T-helper 22 cell (primary cell): ENCODE measurements at places on chromosomes 11 and 22.
A peak's percentile ranks its signal among the peaks of the same experiment; 100 is the strongest.

GRCh38 chr22:50269970-50270665 is at the start of gene MAPK11:
Gene MAPK11, minus strand, starts transcription at chr22:50270380. Its CDS starts 88 bp downstream, at chr22:50270292.
- DNase-seq: peak; percentile 68

- DNase-seq: no peak
Observed at GRCh38 chr11:73048446-73048845, 93.7 kb downstream of the FCHSD2 start.

GRCh38 chr11:1223346-1224110 is 662 bp downstream of the MUC5B start:
- DNase-seq: no peak

DNA sequence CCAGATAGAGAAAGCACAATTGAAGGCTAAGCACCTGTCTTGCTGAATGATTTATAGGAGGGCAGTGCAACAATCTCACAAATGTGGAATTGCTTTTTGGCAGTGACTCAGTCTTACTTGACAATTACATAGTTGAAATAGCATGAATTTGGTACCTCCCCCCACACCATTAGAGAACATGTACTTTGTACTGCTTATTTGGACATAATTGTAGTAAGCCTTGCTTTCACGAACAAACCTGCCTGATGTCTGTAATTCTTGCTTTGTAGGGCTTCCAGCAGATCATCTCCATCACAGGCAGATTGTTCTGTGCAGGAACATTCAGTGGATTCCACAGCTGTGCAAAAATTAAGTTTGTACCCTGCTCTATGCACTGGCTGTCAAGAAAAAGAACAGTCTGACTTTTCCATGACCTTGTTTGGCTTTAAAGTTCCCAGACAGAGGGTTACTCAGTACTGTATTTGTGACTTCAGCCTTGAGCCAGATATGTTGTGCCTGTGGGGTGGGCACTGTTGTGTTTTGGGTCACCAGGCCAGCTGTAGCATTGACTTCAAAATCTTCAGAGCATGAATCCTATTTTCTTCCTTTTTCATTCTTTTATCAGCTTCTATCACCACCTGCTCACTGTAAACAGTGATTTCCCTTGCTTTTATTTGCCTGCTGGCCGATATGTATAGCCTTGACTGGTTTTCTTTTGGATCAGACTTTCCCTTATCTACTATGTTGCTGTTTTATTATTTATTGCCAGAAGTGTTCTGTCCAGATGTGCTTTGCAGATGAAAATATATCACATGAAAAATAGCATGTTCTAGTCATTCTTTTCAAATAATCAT is 941.0 kb upstream of the CHORDC1 start:
- no peak for DNase-seq

DNA sequence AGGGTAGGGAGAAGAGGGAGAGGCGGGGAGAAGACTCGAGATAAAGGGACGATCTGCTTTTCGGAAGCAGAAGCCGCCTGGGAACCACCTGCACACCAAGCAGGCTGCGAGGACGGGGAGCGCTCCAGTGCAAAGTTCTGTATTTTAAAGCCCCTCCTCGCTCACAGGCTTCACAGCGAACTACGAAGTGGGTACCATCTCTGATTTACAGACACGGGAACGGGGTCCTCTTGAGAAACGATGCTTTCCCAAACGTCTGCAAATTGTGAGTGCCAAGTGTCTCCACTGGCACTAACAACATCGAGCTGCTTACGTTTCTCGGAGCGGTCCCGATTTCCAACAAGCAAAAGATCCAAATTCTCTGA is 700 bp upstream of the STX3 start:
- DNase-seq: no peak

- DNase-seq: peak; percentile 20
Observed at GRCh38 chr22:29071261-29072045, 1.4 kb upstream of the KREMEN1 start.

DNA sequence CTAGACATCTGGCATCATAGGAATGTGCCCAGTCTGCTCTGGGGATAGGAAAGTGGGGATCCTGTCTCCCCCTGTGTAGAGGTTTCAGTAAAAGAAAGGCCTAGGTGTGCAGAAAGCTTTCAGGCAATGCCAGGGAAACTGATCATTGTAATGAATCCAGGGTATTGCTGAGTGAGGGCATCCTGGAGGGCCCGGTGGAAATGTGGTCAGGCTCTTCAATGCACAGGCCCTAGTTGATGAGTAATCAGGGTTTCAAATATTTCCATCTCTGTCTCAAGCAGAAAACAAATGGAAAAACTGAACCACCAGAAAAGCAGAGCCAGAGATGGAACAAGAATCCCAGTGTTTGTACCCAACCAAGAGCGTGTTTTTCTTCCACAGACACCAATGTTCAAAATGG is 2.0 kb downstream of the CD3E start:
- DNase-seq: peak; percentile 12

DNA sequence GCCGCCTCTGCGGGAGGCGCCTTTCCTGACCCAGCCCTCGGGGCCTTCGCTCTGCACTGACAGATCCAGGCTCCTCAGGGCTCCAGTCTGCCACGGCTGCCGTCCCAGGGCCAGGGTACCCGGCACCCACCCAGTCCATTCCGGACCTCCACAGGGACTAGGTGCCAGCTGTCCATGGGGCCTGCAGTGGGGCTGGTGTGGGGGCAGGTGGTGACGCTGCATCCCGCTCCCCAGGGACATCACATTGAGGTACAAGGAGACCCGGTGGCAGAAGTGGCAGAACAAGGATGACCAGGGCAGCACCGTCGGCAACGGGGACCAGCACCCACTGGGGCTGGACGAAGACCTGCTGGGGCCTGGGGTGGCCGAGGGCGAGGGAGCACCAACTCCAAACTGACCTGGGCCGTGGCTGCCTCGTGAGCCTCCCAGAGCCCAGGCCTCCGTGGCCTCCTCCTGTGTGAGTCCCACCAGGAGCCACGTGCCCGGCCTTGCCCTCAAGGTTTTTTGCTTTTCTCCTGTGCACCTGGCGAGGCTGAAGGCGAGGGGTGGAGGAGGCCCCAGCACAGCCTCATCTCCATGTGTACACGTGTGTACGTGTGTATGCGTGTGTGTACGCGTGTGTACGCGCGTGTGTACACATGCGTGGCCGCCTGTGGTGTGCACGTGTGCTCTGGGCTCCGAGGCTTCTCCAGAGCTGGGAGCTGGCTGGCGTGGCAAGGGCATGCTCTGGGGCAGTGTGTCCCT is 16.7 kb downstream of the RNH1 start:
- DNase-seq: no peak

GRCh38 chr22:49238181-49239141 is 589.2 kb downstream of the BRD1 start:
- DNase-seq: no peak

DNA sequence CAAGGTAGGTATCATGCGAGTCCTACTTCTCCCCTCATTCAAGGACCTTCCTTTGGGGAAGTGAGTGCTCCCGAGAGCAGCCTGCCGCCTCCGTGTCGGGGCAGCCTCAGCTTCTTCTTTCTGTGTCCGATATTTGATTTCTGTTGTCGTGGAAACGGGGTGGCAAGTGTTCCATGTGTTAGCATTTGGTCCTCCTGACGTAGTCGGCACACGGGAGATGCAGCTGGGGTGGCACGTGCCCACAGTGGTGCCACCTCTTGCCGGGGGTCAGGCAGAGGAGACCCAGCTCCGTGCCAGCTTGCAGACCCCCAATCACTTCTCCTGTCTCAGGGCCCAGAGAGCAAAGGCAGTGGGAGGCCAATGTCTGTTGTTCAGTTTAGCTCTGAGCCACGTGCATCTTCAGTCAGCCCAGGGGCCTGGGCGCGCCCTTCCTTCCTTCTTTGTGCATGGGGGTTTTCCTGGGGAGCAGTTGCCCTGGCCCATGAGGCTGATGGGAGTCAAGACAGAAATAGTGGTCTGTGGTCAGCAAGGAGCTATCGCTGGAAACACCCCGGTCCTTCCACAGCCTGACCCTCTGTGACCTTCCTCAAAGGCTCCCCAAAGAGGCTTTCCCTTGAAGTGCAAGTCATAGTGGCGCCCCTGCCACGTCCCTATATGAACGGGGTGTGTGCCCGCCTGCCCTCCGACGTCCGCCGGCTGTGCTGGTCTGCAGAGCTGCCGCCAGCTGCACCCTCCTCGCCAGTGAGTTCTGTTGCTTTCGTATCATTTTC is 44.5 kb downstream of the PARVB start:
- no peak for DNase-seq

- no peak for DNase-seq
Observed at GRCh38 chr11:2892967-2893528, 7.5 kb upstream of the CDKN1C start.

- DNase-seq: no peak
Observed at GRCh38 chr11:124190298-124191139, 7.4 kb downstream of the OR10D3 start.

- DNase-seq: no peak
Observed at GRCh38 chr11:60206616-60207015, 23.7 kb upstream of the MS4A6A start.

DNA sequence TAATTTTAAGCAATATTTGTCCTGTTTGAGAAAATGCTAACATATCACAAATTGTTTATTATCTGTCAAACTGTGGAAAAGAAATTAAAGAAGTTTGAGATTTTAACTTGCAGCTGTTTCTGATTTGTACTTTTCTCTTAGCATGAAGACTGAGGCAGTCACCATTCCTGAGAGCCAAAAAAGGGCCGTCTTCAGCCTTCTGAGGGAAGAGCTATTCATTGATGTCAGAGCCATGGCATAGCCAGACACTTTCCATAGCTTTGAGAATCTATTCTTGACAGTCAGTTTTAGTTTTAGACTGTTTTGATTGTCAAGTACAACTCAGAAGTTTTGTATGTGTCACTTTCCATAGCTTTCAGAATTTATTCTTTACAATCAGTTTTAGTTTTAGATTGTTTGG is 32.1 kb downstream of the YAP1 start:
- DNase-seq: no peak

DNA sequence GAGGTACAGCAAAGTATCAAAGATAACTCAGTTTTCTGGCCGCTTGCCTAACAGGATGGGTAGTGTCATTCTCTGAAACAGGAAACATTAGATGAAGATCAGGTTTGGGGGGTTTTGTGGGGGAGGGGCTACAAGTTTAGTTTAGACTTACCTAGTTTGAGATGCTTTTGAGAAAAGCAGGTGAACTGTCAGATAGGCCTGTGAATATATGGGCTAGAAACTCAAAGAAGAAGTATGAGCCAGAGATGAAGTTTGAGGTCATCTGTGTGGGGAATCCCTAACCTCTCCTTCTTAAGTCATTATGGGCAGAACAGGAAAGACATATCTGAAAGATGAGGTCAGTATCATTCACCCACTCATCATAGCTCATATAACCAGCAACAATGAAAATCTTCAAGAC is 11.9 kb downstream of the HOATZ start:
- no peak for DNase-seq

DNA sequence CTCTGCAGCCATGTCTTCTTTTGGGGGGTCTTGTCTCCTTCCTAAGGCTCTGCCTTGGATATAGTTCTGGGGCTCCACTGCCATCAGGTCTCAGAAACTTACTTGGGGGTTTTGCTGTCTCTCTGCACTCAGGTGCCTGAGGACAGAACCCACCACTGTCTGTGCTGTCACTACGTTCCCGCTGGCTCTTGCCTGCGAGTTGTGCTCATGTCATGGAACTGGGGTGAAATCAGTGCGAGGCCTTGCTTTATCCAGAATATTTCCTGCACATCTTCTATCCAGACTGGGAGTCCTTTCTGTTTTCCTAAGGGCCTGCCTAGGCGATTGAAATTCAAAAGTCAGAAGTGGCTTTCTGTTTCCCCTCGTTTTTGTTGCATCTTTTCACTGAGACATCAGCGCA is 6.6 kb upstream of the USP2 start:
- no peak for DNase-seq

- peak; percentile 34 for DNase-seq
Observed at GRCh38 chr11:65180877-65181568, 705 bp upstream of the CAPN1 start.

- DNase-seq: no peak
Observed at GRCh38 chr22:39927544-39927943, 26.7 kb downstream of the GRAP2 start.

GRCh38 chr22:35458547-35459422 is 58.8 kb downstream of the MCM5 start:
- no peak for DNase-seq

- peak; percentile 34 for DNase-seq
Observed at GRCh38 chr11:70270877-70271648, 573 bp downstream of the PPFIA1 start.

DNA sequence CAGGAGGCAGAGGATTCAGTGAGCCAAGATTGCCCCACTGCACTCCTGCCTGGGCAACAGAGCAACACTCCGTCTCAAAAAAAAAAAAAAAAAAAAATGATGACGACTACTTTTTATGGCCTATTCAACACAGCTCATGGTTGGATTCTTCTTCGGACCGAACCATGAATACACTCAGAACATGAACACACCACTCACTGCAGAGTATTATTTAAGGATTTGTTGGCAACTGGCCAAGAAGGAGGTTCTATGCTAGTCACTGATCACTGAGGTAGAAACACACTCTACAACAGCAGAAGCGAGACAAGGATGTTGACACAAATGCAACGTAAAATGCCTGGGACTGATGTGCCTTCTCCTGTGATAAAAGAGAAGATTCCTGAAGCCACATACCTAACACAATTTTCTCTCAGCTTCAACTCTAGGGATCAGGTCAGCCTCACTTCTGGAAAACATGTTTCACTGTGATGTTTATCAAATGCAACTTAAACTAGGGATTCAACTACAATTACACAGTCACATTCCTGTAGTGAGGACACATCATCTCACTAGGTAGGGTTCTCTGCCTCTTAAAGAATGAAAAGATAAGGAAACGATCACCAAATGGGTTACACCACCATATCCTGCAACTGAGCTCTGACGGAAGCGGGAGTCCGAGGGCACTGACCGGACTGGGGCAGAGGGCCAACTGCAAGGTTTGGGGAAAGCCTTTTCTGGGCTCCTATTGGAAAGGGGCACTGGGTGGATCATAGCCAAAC is 82.5 kb downstream of the SGSM3 start:
- no peak for DNase-seq

GRCh38 chr22:25645266-25645665 is 80.8 kb downstream of the GRK3 start:
- no peak for DNase-seq

- DNase-seq: no peak
Observed at GRCh38 chr11:2700415-2701211, 819 bp upstream of the KCNQ1OT1 start.

DNA sequence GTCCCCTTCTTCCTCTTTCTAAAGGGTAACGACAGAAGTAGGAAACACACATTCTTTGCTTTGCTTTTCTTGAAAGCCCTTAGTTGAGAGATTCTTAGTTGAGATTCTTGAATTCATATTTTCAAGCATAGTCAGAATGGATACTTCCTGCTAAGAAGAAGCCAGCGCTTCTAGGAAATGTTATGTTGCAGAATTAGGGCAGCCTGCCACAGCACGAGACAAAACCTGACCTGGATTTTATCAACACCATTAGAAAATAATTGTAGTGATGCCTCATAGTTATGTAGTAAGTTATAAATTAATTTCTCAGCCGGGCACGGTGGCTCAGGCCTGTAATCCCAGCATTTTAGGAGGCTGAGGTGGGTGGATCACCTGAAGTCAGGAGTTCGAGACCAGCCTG is 37.9 kb upstream of the NUP160 start:
- no peak for DNase-seq

DNA sequence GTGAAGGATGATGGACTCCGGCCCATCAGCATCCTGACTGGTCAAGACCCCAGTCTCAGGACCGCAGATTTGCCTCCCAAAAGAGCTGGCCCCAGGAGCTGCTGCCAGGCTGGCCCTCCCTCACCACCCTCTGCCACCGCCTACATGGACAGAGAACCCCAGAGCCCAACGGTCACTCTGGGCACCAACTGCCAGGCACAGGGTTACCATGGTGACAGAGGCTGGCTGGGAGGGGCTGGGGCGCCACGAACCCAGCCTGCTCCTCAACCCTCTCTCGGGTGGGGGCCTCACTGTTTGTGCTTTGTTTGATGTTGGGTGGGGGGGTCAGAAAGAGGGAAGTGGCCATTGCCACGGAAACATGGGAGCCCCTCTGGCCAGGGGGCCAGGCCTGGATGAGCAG is 55.8 kb downstream of the ELFN2 start:
- no peak for DNase-seq
